Stimulated activated CD8-positive, alpha-beta memory T cell treated with anti-CD3 and anti-CD28 coated beads, Interleukin-2, amount 100 ng/mL, for 1 hour (primary cell): ENCODE measurements at places on chromosomes 1 and 21.
A peak's percentile ranks its signal among the peaks of the same experiment; 100 is the strongest.

- no peak for DNase-seq
These were observed 36.4 kb downstream of the TTC39A start for GRCh38 chr1:51293898-51294515.

- DNase-seq: no peak
These were observed 8.3 kb downstream of the FRRS1 start for GRCh38 chr1:99758073-99758511.

DNA sequence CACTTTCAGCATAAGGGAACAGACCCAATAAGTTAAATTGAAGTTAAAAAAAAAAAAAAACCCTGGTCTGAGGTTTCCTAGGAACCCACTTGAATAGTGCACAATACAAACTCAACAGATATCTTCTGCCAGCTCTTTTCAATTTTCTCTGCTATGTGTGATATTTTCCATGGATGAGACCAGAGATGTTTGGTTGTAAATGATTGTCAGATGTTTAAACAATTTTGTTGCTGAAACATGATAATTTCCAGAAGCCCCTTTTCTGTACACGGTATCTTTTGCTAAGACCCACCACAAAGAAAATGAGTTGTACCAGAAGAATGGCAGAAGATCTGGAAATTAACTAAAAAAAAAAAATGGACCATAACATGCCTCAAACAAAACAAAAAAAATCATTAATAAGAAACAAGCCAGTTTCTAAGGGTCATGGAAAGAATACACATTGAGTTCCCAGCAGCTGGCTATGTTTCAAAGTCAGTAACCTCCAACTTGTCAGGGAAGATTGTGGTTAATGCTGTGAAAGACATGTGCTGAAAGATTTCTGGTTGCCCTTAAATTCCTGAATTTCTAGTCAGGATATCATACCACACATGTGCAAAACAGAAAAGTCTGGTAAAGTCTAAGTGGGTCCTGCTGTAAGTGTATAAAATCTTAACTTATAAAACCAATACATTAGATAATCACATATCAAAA lies 35.6 kb upstream of the MGST3 start:
- no peak for DNase-seq

DNA sequence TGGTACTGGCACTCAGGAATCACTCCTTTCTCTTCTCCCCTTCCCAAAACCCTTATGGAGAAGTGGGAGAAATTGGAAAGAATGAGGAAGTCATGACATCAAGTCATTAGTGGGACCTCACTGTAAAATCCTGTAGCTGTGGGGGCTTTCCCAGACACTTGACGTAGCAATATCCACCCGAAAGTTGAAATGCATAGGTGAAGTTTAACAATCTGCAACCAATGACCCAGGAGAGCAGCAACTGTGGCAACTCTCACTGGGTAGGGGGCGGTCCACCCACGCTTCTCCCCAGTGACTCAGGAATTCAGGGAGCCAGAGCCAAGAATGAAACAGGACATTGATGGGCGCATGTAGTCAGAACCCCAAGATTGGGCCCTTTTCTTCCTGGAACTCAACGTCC lies 27.0 kb downstream of the ABCA4 start:
- DNase-seq: no peak

DNA sequence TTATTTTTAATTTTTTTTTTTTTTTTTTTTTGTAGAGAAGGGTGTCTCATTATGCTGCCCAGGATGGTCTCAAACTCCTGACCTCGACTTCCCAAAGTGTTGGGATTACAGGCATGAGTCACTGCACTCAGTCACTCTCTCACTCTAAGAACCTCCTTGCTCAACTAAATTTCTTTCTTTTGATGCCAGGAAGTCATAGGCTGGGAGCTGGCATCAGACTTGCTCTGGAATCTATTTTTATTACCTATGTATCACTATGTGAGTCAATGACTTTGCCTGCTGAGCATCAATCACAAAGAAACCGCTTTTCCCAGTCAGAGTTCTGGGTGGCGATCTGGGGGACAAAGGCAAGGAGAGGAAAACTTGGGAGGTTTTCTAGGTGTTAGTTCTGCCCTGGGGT lies 35.5 kb upstream of the PARP1 start:
- no peak for DNase-seq

DNA sequence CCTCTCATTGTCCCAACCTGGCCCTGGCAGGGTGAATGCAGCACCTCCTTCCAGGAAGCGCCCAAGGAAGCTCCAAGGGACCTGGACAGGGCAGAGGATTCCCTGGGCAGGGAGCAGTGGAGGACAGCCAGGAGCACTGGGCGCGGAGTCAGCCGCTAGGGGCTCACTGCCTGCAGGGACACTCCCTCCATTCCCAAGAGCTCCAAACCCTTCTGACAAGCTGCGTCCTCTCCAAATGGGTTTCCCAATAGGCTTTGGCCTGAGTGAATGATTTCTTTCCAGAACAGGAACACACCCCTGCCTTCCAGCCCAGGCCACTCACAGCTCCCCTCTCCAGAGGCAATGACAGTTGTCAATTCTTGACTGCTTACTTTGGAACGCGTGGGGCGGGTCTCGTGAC lies 128.5 kb upstream of the EDN2 start:
- no peak for DNase-seq

GRCh38 chr1:208332036-208332773 lies 88.0 kb upstream of the PLXNA2 start:
- no peak for DNase-seq

- no peak for DNase-seq
These were observed 82.4 kb upstream of the BCL10 start for GRCh38 chr1:85358702-85359438.

DNA sequence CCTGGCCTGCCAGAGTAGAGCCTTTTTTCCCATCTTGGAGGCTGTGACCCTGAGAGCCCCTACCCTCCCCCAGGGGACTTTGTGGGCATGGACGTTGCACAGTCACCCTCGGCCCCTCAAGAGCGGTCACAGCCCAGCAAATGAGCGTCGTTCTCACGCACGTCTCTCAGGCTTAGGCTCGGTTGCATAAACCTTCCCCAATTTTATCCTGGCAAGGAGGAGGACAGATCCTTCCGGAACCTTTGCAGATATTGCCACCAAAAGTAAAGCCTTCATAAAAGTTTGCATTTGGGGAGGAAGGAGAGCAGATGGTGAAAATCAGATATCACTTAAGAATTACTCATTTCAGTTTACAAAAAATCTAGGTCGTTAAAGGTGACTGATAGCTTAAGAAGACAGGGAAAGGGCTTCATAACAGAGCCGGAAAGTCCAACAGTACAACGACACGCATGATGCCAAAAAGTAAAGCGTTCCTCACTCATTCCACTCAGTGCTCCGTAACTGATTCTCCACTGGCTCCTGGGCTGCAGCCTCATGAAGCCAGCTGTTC lies 29.3 kb downstream of the PDE9A start:
- DNase-seq: no peak

DNA sequence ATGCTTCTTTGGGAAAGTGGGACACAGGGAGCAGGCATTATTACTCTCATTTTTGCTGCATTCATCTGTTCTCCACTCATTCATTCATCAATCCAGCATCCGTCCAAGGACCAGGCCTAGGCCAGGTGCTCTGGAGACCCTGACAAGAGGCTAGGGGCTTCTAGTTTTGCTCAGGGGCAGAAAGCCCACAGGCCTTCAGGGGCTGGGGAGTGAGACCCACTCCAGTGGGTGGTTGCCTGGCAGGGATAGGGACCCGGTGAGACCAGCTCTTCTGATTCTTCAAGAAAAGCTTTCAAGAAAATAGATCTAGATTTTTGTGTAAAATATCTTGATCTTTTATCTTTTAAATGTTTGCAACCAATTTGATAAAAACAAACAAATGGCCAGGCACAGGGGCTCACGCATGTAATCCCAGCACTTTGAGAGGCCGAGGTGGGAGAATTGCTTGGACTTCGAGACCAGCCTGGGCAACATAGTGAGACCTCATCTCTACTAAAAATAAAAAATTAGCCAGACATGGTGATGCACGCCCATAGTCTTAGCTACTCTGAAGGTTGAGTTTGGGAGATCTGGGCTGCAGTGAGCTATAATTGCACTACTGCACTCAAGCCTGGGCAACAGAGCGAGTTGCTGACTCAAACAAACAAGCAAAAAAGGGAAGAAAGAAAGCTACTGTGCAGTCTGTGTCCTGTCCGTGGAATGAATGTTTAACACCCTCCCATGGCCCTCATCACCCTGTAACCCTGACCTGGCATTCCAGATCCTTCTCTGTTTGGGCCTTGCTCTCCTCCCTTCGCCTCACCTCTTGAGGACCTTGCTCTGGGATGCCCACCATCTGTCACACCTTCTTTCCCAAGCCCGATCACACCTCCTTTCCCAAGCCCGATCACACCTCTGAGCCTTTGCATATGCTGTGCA lies 17.3 kb upstream of the LRP8 start:
- DNase-seq: no peak

- no peak for DNase-seq
These were observed 17.2 kb downstream of the CC2D1B start for GRCh38 chr1:52348704-52349300.

DNA sequence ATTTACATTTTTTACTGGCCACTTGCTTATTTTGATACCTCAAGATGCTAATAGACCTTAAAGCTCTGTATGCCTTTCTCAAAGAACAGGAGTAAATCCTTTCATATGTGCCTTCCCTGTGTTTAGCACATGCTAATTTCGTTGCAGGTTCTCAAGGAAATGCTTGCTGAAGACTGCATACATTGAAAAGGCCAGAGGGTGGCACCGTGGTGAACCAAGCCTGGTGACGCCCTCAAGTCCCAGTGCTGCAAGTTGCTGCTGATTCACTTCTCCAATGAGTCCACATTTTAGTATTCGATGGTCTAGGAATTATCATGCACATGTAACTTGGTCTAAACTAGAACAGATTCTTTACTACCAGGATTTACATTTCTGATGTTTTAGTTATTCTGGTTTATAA lies 94.1 kb downstream of the CLDN17 start:
- DNase-seq: no peak

DNA sequence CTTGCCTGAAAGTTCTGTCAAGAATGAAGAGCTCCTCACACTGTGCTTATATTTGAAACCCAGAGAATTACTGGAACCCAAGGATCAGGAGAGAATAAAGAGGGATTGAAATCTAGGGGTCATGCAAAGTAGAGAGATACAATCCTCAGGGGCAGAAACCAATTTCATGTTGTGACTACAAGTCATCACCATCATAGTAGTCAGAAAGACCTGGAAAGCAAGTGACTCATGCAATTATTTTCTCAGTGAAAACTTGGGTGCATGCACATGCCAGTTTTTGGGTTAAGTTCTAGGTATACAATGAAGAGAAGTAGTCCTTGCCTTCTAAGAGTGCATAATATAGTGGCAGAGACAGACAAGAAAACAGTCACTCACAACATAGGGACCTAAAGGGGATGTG lies 210.0 kb downstream of the ZC3H11B start:
- no peak for DNase-seq

DNA sequence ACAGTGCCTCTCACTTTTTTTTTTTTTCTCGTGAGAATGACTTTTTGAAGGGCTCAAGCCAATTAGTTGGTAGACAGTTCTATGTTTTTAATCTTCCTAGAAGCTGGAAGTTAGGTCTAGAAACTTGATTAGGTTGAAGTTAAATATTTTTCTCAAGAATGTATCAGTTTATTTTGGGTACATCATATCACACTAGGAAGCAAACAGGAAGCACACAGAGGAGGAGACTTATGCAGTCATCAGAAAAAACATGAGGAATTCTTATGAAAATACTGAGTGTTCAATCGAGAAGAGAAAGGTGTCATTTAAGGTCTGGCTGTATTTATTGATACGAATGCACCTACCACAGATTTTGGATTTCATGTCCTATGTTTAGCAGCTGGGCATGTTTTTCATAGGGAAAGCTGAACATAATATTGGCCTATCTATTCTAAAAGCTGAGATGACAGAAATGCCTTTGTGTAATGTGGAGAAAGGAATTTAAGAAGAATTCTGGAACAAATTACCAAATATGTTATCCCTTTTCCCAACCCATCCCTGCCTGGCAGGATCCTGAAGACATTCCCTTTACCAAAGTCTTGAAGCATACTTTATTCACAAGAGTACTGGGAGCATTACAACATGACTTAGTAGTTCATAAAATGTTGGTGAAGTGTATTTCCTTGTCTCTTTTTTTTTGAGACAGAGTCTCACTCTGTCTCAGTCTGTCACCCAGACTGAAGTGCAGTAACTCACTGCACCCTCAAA lies 17.5 kb upstream of the ZFP69B start:
- DNase-seq: no peak

GRCh38 chr1:117512728-117513321 lies 93.0 kb upstream of the TENT5C start:
- DNase-seq: no peak

- DNase-seq: no peak
These were observed 27.8 kb downstream of the FOXD2 start for GRCh38 chr1:47465605-47466004.

DNA sequence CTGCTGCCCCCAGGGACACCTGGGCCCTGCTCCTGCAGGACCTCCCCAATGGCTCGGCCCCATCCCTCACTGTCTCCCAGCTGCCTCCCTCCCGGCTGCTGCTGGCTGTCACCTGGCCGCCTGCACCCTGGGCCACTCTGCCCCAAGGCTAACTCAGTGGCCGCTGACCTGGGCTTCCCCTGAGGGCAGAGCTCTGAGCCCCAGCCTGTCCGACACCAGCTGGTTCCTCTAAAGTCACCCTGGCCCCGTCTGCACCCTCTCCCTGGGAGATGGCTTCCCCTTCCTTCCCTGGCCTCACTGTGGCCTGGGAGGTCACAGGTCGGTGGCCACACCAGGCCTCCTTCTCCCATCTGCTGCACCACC lies 15.0 kb downstream of the ITGB2 start:
- no peak for DNase-seq

GRCh38 chr1:173122958-173123852 lies 72.5 kb upstream of the TNFSF18 start:
- DNase-seq: no peak

GRCh38 chr1:93878501-93878888 lies 511 bp downstream of the DNTTIP2 start:
- DNase-seq: peak; percentile 57

- no peak for DNase-seq
These were observed 53.4 kb upstream of the ASPM start for GRCh38 chr1:197199923-197200271.

- DNase-seq: no peak
These were observed 12.9 kb downstream of the STX12 start for GRCh38 chr1:27785781-27786455.

DNA sequence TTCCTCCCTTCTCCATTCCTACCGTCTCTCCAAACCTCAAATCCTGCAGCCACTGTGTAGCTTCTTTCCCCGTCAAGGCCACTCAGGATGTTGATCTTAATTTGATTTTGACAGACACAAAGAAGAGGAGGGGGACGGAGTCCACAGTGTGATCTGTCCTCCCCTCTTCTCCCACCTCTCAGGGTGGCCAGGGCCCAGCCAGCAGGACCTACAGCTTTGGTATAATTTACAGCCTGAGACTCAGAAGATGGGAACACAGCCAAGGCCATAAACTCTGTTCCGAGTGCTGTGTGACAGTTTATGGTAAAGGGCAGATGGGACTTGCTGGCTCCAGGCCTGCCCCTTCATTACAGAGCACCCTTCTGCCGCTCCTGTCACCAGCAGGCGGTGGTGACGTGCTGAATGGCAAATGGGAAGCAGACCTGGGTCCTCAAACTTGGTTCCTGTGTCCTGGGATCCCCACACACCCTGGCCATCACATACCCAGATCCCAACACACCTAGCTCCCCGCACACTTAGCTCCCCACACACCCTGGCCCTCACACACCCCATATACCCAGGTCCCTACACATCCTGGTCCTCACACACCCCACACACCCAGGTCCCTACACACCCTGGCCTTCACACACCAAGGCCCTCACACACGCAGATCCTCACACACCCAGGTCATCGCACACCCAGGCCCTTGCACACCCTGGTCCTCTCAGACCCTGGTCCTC lies 71.6 kb downstream of the CD2 start:
- DNase-seq: no peak

- DNase-seq: no peak
These were observed 38.3 kb downstream of the PHC2 start for GRCh38 chr1:33392639-33393038.
